ENCODE measurements at places on chromosomes 1 and 21. TPM values are rescaled to one million over a fixed set of nuclear protein-coding genes. Genes with fewer than 3 reads are reported as not detected.

HES4 gene
- polyA plus RNA-seq, result 19.9 TPM

TRIM45 gene
- polyA plus RNA-seq, result 24.6 TPM

STMN1 gene
- 436 TPM for polyA plus RNA-seq

TCEA3 gene
- 366 TPM for polyA plus RNA-seq

GRCh38 chr1:203871114-203871880, 9.9 kb downstream of the SNRPE start:
- DNase-seq, result peak; percentile 43

DNA sequence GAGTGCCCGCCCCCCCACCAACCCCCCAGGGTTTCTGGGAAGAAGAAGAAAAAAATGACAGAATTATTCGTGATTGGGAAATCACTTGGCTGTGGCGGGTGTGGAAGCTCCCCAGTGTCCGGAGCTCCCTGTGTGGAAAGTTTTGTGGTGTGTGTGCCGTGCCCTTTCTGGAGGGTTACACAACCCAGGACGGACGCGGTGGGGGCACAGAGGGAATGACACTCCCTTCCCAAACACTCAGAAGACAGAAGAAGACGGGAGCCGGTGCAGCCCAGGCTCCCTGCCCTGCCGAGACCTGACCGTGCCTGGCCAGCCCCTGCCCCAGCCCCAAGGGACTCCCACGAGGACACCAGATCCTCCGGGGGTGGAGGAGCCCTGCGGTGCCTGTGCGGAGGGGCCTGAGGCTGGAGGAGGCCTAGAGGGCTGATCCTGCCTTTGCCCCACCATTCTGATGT, 33.0 kb upstream of the ADARB1 start:
- no peak for DNase-seq

- DNase-seq, result no peak
These were observed 497 bp upstream of the IFNAR2 start for GRCh38 chr21:33229099-33229783.

- DNase-seq, result no peak
These were observed 2.2 kb downstream of the KRTAP19-1 start for GRCh38 chr21:30478004-30478403.

GRCh38 chr1:12620488-12620865, 2.5 kb upstream of the DHRS3 start:
- no peak for DNase-seq

GRCh38 chr1:205760606-205761005, 10.6 kb upstream of the NUCKS1 start:
- DNase-seq, result no peak

DNA sequence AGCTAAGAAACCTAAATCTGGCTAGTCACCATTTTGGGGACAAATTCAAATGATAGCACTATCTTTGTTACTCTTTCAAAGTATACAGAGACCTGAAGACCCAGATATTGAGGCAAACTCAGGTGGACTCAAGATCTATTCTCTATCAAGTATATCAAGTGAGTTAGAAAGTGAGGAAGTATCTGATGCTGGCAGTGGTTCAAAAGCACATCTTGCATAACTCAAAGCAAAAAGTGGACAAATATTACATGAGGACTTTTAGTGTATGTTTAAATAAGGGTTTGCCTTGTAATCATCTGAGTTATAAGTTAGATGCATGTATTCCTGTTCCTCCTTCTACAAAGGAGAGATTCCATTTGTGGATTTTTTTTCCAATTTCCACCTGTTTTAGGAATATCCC, 338.4 kb downstream of the DISC1 start:
- no peak for DNase-seq

- peak; percentile 93 for DNase-seq
These were observed 21.6 kb upstream of the BCL10 start for GRCh38 chr1:85297855-85298629.

DNA sequence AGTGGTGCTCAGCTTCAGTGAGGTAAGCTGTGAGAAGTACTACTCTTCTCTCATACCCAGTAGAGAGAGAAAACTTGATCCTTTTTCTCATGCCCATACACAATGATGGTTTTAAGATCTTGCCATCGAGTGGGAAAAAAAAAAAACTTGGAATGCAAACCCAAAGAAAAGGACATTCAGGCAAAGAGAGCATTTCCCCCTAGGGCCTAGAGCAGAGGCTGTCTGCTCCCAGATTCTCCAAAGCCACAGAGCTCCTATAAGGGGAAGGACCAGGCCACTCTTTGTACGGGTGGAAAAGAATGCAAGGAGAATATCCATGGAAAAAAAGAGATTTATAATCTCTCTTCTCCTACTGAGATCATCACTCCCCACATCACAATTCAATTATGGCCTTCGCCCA, 34.9 kb downstream of the MROH9 start:
- DNase-seq, result no peak

All from forelimb muscle (tissue), 1 donor.